DMS153 (cell line): ENCODE measurements at places on chromosomes 1 and 21.

DNA sequence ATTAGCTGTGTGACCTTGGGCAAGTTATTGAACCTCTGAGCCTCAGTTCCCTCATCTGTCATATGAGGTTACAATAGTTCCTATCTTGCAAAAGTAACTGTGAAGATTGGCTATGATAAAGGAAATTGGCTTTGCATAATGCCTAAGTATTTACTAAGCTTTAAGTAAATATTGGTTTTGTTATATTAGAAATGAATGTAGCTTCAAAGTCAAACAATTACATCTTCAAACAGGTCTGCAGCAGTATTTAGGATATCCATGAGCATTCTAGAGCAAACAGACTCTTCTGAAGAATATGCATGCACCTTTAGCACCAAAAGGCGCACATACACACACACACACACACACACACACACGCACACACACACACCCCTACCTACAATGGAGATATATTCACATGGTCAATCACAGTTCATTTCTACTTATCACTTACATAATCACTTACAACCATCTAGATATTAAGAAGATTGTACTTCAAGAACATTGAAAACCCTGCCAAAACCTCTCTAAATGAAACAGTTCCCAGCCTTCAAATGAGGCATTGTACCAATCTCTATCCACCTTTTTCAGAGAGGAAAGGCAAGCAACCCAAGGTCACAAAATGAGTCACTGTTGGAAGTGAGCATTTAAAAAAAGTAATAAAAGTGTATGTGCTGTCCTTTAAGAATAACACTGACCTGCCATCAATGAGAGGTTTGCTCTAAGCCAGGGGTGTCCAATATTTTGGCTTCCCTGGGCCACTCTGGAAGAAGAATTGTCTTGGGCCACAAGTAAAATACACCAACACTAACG, 13.4 kb upstream of the FAM43B start:
- DNase-seq: peak; percentile 6

- no peak for DNase-seq
These were observed at the start of gene FCRLA for GRCh38 chr1:161706482-161707347. Gene FCRLA (plus strand): TSS chr1:161707229. CDS start chr1:161707265, 36 bp downstream.

DNA sequence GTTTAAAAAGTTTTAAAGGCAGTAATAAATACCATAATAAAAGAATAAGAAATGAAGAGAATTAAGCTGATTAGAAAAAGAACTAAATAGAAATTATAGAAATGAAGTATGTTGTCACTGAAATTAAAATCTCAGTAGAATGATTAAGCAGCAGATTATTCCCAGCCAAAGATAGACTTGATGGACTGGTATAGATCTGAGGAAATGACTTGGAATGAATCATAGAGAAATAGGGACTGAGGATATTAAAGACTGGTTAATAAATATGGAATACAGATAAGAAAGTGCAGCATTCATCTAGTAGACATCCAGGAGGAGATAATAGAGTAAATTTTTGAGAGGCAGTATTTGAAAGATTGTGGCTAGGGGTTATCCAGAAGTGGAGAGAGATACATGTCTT, 28.7 kb downstream of the MARK1 start:
- DNase-seq: no peak

- no peak for DNase-seq
These were observed 204.4 kb downstream of the APP start for GRCh38 chr21:25965951-25966707.

DNA sequence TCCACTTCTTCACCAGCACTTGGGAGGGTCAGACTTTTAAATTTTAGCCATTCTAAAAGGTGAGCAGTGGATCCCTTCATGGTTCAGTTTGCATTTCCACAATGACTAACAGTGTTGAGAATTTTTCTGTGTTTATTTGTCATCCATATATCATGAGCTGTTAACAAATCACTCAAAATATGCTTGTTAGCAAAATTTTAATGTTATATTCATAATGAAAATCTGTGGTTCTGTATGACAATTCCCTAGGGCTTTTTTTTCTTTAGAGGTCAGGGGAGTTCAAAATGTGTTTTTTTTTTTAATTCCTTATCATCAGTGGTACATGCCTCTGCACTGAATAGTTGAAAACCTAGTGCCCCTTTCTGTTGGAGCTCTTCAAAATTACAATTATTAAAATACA, 682.2 kb upstream of the ADGRL2 start:
- no peak for DNase-seq

GRCh38 chr1:114559356-114559755, 22.1 kb downstream of the BCAS2 start:
- no peak for DNase-seq

DNA sequence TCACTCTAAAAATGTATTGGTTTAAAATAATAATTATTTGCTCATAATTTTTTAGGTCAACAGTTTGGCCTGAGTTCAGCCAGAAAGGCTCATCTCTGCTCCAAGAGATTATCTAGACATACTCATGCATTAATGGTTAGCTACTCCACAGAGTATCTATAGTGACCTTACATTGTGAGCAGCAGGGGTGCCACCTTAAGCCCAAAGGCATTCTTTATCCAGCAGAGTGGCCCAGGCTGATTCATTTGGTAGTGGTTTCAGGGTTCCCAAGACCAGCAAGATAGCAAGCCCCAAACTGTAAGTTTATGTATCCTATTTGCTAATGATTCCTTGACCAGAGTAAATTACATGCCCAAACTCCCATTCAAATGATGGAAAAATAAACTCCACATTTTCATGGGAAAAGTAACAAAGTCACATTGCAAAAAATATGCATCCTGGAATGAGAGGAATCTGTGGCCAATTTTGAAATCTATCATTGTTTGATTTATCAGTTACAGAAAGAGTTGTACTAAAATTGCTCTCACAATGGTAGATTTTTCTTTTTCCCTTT, 182.6 kb upstream of the KCNK2 start:
- DNase-seq: no peak

- DNase-seq: no peak
These were observed 362.2 kb upstream of the LYPLAL1 start for GRCh38 chr1:218811497-218811896.

- no peak for DNase-seq
These were observed 18.9 kb upstream of the LRP8 start for GRCh38 chr1:53346814-53347176.

DNA sequence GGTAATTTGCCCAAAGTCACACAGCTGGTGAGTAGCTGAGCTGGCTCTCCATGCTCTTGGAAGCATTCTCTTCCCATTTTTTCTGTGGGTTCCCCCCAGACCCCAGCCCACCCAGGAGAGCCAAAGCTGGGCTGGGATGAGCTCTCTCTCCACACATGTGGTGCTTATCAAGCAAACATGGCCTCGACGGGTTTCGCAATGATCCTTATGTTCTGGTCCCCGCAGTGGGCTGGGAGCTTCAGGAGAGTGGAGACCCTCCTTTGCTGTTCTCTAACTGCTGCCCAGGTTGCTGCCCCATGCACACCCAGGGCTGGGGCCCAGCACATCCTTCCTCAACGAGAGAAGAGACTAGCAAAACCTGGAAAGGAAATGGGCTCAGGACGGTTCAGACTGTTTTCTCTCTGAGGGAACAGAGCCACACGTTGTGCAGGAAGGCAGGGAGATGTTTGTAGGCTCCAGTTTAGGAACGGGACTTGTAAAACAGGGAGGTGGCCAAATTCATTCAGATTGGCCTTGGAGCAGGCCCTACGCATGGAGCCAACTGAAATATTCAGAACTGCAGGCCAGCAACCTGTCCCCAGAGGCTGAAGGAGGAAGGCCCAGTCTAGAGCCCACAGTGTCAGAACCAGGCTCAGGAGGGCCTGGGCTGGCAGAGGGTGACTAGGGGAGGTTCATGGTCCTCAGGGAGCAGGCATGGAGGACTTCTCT, 27.2 kb upstream of the CSF1 start:
- no peak for DNase-seq
